ENCODE measurements at places on chromosomes 5 and 9.

DNA sequence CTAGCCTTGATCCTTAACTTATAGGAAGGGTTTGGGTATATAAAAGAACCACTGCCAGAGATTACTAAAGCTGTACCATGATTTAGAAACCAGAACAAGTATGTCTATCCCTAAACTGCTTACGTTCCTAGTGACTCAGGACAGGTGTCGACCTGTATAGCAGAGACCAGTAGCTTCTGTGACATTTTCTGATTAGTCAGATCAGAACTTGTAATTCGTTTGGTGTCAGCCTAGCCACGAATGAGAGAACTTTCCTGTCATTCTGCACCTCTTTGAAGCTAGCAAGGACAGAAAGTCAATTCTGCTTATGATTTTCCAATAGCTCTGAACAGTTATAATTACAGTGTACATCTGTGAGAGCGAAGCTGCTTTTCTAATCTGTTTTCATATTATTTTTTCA is 39.5 kb downstream of the PRKACG start:
- no peak for DNase-seq

DNA sequence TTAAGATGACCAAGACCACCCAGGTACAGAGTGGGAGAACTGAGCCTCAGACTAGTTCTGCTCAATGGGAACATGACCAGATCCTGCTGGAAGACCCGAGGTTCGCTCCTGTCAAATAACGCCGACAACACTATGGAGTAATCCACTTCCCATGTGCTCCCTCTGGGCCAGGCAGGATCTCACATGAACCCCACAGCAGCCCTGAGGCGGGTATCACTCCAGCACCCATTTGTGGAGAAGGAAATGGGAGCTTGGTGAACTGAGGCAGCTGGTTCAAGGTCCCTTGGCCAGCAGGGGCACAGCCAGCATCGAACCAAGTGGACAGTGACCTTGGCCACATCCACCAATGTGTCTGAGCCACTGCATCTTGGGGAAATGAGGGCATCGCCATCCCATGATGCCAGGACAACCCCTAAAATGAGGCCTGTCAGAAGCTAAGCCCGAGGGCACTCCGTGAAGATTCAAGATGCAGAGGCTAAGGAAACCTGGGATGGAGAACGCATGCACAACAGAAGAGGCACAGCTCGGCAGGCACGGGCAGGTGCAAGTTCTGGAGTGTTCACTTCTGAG is 8.5 kb downstream of the ANKS6 start:
- DNase-seq: no peak

GRCh38 chr9:107142896-107143603 is 140.0 kb upstream of the RAD23B start:
- DNase-seq: no peak

DNA sequence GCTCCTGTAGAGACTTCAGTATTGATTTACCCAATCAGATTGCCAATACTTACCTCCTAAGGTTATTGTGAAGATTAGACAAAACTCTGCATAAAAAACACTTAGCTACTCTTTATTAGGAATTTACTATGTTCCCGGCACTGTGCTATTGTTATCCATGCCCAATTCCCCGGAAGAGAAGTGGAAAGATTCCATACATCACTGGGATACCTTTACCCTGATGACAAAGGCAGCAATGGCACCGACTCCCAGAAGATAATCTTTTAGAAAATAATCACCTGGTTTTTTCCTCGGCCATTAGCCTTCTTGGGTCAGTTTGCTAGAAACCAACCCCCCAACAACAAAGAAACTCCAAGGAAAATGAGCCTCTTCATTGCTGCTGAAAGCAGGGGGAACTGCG is 226.0 kb downstream of the SNX18 start:
- DNase-seq: no peak

DNA sequence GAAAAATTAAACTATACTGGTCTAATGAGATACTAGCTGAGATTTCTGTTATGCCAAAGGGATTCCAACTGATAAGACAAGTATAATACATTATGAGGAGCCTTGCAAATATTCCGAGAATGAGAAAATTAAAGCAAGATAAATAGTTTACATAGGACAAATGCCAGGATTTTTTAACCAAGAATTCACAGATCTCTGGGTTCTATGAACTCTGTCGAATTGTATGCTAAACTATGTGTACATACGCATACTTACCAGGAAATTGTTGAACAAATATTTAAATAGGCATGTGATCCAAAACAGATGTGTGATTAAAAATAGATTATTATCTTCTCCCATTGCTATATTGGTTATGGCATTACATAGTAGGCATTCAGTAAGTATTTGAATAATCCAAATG is 616.6 kb downstream of the GABRG2 start:
- DNase-seq: no peak

DNA sequence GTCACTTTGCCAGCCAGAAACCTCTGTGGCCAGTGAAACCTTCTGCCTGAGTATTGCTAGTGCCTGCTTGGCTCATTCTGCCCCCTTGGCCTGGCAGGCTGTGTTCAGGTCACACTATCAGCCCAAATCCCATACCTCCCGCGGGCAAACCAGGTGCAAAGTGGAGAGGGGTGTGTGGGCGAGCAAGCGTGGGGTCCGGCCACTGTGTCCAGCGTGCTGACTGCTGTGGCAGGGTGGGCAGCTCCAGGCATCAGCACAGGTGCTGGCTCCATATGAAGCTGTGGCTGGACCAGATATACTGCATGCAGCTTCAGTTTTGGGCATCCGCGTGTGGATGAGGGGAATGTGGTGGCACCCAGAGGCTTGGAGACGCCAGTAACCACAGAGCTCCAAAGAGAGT is 576.5 kb upstream of the EDIL3 start:
- DNase-seq: no peak

DNA sequence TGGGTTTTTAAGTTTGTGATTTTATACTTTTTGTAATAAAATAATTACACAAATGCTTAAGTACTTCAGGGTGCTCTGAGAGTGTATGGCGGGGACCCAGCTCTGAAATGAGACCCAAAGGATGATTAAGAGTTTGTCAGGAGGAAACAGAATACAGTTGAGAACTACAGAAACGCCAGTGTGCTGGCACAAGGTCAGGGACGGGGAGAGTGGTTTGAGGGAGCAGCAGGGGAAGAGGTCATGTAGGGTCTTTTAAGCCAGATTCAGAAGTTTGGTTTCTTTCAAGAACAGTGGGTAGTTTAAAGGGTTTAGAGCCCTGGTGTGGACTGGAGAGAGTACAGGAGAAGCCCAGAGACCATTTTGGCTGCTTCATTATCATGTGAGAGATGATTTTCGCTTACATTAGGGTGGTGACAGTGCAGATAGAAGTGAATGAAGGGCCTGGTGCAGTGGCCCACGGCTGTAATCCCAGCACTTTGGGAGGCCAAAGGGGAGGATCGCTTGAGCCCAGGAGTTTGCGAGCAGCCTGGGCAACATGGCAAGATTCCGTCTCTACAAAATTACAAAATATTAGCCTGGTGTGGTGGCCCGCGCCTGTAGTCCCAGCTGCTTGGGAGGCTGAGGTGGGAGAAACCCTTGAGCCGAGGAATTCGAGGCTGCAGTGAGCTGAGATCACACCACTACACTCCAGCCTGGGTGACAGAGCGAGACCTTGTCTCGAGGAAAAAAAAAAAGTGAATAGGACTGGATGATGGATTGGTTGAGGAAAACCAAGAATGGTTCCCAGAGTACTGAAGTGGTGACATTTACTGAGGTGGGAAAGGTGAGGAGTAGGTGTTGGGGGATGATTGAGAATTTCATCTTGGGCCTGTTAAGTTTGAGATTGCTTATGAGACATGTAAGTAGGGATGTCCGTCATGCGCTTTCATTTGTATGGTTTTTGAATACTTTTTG is 1.4 kb upstream of the ETF1 start:
- DNase-seq: no peak

- no peak for DNase-seq
Measured at GRCh38 chr5:135240781-135241360, 158.2 kb downstream of the MACROH2A1 start.

DNA sequence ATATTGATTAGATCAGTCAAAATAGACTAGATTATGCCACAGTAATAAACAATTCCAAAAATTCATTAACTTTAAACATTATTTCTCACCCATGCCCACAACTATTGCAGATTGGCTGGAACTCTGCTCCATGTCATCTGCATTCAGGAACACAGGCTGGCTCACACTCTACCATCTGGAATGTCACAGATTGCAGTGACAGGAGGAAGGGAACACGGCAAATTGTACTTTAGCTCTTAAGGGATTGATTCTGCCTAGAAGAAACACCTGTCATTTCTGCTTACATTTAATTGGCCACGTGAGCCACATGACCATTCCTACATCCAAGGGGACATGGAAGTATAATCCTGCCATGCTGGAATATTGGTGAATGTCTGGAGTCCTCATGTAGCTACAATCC is 54.4 kb downstream of the ATPSCKMT start:
- DNase-seq: no peak

GRCh38 chr9:131791542-131792254 is 51.8 kb upstream of the RAPGEF1 start:
- no peak for DNase-seq

DNA sequence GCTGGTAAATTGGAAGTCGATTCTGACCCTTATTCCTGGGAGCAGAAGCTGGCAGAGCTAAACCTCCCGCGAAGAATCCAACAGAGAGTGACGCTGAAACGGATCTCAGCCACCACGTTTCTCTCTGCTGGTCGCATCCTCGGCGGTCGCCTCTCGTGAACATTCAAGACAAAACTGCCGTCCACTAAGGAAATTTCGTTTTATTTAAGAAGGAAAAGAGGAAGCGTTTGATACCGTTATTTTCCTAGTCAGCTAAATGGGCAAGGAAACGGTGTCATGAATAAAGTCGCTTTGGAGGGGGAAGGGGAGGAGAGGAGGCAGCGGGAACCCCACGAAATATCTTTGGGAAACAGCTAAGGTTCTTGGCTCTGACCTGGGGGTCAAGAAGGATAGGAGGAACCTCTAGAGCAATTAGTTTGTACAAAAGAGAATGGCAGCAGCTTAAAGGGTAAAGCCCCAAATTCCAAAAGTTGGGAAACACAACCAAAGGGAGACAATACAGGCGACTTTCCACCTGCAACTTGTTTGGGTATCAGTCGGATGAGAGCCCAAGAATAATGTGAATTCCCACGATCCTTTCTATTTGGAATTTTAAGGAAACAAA is 1.9 kb downstream of the FOXB2 start:
- DNase-seq: no peak

- DNase-seq: no peak
Measured at GRCh38 chr5:163567811-163568210, 62.4 kb downstream of the MAT2B start.

GRCh38 chr9:137358126-137358525 is 56.1 kb upstream of the NRARP start:
- DNase-seq: no peak

GRCh38 chr9:97388721-97389238 is 23.1 kb upstream of the TDRD7 start:
- DNase-seq: no peak

DNA sequence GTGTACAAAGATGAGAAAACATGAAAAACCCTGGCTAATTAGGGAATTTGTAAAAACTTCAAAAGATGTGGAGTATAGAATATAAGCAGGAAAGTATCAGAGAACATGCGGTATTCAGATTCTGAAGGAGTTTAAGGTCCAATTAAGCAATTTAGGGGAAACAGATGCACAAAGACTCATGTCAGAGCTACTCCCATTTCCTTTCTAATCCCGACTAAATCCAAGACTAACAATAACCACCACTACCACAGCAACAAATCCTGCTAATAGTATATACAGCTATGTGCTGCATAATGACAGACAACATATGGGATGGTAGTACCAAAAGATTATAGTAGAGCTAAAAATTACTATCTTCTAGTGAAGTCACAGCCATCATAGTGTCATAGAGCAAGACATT is 102.1 kb downstream of the LURAP1L start:
- no peak for DNase-seq

DNA sequence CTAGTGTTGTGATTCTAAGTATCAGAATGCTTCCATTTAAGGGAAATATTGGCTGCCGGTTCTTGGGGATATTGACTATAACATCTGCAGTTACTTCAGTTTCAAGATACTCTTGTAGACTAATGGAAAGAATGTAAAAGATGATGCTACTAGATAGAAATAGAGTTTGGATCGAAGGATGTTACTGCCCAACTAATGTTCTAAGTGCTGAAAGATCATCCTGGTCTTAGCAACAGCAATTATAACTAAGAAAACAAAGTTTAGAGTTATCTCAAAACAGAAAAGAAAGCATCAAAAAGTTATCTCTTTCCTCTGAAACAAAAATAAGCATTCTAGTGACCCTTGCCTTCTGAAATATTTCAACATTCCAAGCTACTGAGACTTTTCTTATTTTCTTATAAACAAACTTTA is 49.9 kb downstream of the ITGA1 start:
- no peak for DNase-seq

GRCh38 chr5:159825551-159826051 is 90.7 kb upstream of the ADRA1B start:
- DNase-seq: no peak

DNA sequence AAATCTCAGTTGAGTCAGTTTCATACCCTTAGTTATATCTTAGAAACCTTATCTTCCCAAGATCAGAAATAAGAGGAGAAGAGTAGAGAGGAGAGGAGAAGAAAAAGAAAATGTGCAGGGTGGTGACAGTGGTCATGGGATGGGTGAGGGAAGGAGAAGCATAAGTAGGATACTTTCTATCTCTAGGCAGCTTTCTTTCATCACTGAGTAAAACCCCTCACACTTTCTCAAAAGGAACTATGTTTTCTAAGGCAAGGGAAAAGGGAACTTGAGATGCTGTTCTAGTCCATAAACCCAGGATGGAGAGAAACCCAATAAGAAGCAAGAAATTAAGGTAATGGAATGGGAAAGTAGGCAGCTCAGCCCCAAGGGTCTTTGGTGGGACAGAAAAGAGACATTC is 225.3 kb downstream of the MCTP1 start:
- no peak for DNase-seq

- DNase-seq: no peak
Measured at GRCh38 chr9:18268381-18268780, 205.6 kb upstream of the ADAMTSL1 start.

GRCh38 chr9:136292591-136293448 is 11.1 kb downstream of the CCDC187 start:
- no peak for DNase-seq

- DNase-seq: no peak
Measured at GRCh38 chr5:82346399-82347165, 68.4 kb upstream of the RPS23 start.

DNA sequence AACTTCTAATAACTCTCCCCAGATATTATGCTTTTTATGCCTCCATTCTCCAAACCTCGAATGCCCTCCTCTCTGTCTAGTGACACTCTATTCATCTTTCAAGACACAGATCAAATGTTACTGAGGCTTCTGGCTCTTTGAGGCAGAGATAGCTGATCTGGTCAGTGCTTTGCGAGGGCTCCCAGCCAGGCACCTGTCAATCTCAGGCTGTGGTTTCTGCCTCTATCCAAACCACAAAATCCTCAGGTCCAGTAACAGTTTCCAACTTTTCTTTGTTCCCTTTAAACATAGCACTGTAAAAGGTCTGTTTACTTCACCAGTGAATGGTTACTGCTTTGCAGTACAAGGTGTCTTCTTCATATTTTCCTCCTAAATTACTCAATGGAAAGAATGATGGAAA is 11.5 kb upstream of the STK32A start:
- DNase-seq: no peak

DNA sequence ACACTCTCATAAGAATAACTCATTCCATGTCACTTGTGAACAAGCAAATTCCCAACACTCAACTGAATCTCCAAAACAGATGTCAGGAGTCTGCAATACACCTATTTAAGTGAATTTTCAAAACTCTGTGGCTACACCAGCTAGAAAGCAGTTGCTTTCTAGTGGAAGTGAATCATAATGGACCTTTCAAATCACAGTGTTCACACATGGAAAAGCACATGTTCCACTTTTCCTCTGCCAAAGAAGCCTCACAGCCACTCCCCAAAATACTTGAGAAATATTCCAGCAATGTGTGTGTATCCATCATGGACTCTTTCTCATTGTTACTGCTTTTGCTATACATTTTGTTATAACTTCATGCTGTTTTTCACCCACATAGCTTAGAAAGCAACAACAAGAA is 17.4 kb downstream of the MARCHF3 start:
- DNase-seq: no peak
